ENCODE measurements at places on chromosomes 5 and 9. TPM values are rescaled to one million over a fixed set of nuclear protein-coding genes. Genes with fewer than 3 reads are reported as not detected.

FAM221B gene
- polyA plus RNA-seq, result 0.11 TPM

ARHGAP26 gene
- polyA plus RNA-seq, result not detected

GFI1B gene
- 0.87 TPM for polyA plus RNA-seq

ADAMTS13 gene
- 8.4 TPM for polyA plus RNA-seq

CAAP1 gene
- 17.9 TPM for polyA plus RNA-seq

TNFSF8 gene
- not detected for polyA plus RNA-seq

PCDHB7 gene
- 1.8 TPM for polyA plus RNA-seq

NUTM2F gene
- polyA plus RNA-seq, result not detected

- no peak for DNase-seq
Measured at GRCh38 chr9:98084396-98084795, 27.9 kb downstream of the NANS start.

GRCh38 chr9:74414325-74414724, 82.8 kb upstream of the RORB start:
- DNase-seq, result no peak

DNA sequence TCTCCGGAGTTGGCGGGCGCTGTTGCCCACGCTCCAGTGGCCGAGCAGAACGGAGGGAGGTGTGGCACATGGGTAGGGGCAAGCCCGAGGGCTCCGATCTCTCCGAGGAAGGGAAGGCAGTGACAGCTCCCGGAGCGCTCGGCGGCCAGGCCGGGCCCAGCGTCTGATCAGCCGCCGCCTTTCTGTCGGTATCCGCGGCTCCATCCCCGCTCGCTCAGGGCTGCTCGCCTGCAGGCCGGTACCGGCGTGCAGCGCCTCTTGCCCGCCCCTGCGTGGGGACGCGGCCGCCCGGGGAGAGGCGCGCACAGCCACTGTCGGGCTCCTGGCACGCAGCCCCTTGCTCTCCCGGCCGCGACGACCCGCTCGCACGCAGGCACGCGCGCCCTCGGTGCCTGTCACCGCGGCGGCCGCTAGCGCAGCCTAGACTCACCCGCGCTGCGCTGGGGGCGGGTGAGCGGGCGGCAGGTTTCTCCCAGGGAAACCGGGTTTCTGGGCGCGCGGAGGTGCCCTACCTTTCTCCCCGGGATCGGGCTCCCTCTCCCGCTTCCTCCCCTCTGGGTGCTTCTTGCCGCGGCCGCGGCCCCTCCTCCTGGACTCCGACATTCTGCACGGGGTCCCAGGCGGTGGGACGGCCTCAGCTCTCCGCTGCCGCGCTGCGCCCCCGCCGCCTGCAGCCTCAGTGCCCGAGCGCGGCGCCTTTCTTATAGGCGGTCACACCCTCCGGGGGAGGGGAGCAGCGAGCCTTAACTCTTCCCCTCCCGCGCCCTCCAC, 108.4 kb downstream of the PSD2 start:
- DNase-seq, result peak; percentile 35

GRCh38 chr9:112574008-112574407, 87.4 kb downstream of the KIAA1958 start:
- no peak for DNase-seq

- no peak for DNase-seq
Measured at GRCh38 chr9:76215066-76215465, 179.2 kb downstream of the RFK start.

GRCh38 chr9:134568116-134568515, 73.5 kb upstream of the COL5A1 start:
- DNase-seq, result no peak

DNA sequence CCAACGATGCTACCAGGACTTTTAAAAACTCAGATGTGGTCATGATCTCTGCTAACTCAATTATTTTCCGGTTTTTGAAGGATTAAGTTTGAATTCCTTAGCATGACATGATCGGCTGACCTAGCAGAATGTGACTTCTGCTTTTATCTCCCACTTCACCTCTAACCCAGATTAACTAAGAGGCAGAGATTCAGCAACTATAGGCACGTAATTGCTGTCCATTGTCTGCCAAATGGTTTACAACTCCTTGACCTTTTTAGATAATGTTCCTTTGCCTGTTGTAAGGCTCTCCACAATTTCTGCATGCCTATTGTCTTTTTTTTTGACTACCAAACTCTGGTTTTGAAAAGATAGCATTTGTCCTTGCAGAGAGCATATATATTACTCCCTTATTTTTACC, 268.2 kb downstream of the BRINP1 start:
- no peak for DNase-seq

DNA sequence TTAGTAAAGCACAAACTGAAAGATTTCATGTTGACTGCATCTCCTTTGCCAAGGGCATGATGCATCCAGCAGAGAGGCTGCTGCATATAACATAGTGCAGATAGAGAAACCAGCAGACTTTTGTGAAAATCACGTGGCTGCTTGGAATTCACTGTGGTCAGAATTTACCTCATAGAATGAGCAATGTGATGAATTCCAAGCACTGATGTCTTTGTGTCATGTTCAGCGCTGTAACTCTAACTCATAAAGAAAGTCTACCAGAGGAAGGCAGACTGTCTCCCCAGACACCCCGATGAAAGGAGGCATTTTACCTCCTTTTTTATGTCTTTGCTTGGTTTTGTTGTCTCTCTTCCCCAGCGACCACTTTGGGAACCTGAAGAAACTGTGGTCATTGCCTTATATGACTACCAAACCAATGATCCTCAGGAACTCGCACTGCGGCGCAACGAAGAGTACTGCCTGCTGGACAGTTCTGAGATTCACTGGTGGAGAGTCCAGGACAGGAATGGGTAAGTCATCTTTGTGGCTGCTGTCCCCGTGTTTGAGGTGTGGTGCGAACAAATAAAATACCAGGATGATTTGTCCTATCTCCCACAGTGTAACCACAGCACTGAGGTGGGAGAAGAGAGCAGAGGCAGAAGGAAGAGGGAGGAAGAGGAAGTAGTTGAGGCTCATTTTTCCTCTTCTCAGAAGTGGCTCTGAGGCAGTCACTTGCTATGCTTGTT, 42.0 kb downstream of the ITK start:
- no peak for DNase-seq

DNA sequence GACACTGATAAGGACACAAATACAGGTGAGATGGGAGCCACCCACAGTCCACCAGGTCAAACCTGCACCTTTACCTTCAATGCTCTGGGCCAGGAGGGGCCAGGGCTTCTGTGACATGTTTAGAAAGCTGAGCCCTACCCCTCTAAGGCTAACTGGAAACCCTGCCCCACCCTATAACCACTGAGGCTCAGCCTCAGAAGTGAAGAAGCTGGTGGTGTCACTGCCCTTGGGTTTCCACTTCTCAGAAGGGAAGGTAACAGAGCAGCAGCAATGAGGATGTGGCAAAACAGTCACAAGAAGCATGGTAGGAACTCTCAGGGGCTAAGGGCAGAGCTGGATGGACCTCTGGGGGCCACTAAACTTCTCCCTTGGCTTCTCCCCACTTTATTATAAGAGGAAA, 6.0 kb downstream of the PDGFRB start:
- DNase-seq, result no peak

DNA sequence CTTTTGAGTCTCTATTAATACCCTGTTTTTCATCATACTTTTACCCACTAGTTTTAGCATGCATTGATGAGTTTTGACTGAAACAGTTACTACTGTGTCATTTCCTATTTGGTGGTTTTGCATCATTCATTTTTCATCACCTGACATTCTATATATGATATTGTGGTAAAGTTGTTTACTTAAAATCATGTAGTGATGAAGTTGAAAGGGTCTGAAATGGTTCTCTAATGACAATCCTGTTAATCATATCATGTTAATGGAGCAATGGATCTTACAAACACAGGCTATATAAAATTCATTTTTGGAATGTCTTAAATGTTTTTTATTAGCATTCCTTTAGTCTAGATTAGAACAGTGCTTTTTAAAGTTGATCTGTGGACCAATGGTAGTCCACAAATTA, 84.1 kb downstream of the ERBIN start:
- DNase-seq, result no peak

DNA sequence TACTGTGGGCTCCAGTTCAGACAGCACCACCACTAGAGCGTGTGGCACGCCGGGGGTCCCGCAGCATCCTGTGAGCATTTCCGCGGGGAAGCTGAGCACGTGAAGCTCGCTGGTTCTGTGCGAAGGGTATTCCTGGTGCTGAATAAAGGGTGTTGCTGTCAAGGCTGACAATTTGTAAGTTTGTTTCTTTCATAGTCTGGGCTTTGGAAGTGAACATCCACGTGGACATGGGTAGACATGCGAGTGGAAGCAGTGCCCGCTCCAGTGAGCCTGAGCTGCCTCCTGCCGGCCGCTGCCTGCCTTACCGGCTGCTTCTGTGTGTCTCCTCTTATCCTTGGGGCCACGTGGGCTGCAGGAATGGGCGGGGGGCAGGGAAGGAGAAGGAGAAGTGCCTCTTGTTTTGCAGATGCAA, 14.7 kb downstream of the NDUFS6 start:
- DNase-seq, result no peak

DNA sequence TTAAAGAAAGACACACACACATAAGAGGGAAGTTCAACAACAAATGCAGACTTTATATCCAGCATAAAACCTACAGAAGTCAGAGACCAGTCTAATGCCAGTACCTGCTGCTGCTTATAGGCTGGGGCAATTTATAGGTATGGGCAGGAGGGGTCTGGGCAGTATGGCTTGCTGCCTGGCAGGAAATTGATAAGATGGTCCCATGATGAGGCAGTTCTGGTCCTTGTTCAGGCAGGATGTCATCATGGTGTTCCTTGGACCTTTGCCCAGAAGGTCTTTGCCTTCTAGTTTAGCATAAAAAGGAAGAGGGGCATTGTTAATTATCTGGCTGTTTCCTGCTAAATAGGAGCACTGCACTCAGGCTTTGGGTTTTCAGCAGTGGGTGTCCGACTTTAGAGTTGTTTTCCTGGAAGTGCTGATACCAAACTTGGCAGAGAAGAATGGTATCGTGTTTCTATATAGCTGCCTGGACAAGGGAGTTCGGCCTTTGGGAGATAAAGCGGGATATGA, 10.4 kb upstream of the PDCD1LG2 start:
- DNase-seq, result no peak

GRCh38 chr9:127353882-127354281, 43.1 kb upstream of the SLC2A8 start:
- no peak for DNase-seq

GRCh38 chr5:143569722-143570567, 166.5 kb upstream of the NR3C1 start:
- DNase-seq, result no peak

- DNase-seq, result no peak
Measured at GRCh38 chr9:107178293-107178692, 104.8 kb upstream of the RAD23B start.

- no peak for DNase-seq
Measured at GRCh38 chr9:86062845-86063693, 36.3 kb downstream of the GOLM1 start.

DNA sequence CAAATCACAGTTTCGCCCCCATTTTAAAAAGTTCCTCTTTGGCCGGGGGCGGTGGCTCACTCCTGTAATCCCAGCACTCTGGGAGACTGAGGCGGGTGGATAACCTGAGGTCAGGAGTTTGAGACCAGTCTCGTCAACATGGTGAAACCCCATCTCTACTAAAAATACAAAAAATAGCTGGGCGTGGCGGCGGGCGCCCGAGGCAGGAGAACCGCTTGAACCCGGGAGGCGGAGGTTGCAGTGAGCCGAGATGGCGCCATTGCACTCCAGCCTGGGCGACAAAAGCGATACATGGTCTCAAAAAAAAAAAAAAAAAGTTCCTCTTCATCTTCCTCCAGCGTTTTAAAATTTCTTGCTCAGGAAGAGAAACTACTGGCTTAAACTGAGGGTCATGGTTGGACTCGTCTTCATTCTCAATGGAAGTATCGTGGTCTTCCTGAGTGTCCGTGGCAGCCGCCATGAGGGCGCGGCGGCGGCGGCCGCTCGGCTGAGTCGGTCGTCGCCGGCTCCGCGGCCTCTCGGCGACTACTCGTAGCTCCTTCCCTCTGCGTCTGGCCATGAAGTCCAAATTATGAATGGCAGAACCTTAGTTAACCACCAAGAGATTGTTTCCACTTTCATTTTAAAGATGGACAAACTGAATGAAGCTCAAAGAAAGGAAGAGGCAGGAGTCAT, 92.1 kb upstream of the NR5A1 start:
- no peak for DNase-seq

DNA sequence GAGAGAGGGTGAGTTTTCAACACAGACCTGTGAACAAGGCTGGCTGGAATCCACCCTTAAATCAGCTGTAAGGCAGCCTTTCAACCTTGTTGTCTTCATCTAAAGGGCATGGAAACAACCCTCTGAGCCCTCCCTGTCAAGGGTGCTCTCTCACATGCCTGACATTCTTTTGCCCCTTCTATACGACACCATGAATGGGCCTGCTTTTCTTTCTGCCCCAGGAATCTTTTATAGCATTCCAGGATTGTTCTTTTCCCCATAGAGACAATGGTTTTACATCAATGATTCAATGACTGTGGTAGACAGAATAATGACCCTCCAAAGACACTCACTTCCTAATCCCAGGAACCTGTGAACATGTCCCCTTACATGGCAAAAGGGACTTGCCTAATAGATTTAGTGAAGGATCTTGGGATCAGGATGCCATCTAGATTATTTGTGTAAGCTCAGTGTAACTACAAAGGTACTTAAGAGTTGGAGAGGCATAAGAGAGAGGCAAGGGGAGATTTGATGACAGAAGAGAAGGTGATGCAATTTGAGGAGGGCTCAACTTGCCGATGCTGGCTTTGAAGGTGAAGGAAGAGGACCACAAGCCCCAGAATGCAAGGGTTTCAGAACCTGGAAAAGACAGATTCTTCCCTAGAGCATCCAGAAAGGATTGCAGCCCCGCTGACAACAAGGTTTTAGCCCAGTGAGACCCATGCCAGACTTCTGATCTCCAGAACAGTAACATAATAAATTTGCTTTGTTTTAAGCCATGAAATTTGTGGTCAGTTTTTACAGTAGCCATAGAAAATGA, 29.2 kb upstream of the HMHB1 start:
- no peak for DNase-seq

GRCh38 chr5:73154208-73155006, 18.6 kb upstream of the TMEM174 start:
- DNase-seq, result no peak
